NCI-H524 (cell line): ENCODE measurements at places on chromosomes 1 and 21.

GRCh38 chr1:206672844-206673758 is 11.6 kb upstream of the MAPKAPK2 start:
- no peak for DNase-seq

DNA sequence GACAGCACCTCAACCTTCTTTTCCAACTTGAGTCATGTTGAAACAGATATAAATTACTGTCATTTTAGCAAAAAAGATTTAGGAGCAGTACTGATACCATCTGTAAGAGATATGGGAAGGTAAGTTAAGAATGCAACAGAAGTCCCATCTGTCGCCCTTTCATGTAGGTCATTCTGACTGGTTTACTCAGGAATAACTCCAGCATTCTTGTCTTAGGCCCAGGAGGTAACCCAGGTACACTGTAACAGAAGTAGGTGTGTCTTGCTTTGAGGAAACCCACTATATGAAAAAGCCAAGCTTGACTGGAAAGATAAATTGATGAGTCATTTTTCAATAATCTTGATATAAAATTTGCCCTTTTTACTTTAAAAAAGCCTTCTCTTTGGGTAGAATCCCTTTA is 35.4 kb downstream of the PGM1 start:
- no peak for DNase-seq

DNA sequence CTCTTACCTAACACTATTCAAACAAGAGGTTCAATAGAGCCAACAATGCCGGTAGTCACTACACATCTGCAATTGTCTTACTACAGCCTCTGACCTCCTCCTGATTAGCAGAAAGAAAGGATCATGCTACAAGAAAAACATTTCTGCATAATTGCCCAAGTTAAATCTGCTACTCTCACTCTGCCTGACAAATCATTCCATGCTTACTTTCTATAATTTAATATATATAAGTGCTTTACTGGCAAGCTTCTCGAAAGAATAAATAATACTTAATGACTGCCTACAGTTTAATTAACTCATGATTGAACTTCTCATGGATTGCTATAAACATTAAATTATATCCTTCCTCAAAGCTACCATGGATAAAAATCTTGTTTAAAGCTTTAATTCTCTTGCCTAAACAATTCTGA is 156.0 kb downstream of the SLC45A1 start:
- no peak for DNase-seq

DNA sequence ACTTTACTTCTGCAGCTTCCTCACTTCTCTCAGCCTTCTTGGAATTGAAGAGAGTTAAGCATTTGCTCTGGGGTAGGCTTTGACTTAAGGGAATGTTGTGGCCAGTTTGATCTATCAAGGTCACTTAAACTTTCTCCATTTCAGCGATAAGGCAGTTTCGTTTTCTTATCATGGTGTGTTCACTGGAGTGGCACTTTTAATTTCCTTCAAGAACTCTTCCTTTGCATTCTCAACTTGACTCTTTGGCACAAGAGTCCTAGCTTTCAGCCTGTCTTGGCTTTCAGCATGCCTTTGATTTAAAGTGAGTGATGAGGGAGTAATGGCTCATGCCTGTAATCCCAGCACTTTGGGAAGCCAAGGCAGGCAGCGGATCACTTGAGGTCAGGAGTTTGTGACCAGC is 38.7 kb downstream of the HS2ST1 start:
- no peak for DNase-seq

- no peak for DNase-seq
These were observed 586.4 kb upstream of the ZRANB2 start for GRCh38 chr1:71667216-71667615.

- DNase-seq: no peak
These were observed 22.8 kb downstream of the CDC7 start for GRCh38 chr1:91523482-91523881.

- DNase-seq: peak; percentile 33
These were observed 22.9 kb upstream of the DISP3 start for GRCh38 chr1:11455967-11456570.

GRCh38 chr1:84795966-84796600 is 96.9 kb downstream of the LPAR3 start:
- no peak for DNase-seq

GRCh38 chr1:206905295-206906164 is 8.3 kb downstream of the IL24 start:
- no peak for DNase-seq

DNA sequence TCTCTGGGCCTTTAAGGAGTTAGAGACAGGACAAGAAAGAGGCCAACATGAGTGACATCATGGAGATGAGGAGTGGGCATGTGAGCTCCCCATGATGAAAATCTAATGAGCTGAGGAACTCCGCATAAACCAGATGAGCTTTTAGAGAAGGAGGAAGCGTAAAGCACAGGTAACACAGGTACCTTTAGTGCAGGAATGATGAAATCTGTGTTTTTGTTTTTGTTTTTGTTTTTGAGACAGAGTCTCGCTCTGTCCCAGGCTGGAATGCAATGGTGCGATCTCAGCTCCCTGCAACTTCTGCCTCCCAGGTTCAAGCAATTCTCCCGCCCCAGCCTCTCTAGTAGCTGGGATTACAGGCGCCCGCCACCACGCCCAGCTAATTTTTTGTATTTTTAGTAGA is 12.7 kb upstream of the FAM89A start:
- DNase-seq: no peak

DNA sequence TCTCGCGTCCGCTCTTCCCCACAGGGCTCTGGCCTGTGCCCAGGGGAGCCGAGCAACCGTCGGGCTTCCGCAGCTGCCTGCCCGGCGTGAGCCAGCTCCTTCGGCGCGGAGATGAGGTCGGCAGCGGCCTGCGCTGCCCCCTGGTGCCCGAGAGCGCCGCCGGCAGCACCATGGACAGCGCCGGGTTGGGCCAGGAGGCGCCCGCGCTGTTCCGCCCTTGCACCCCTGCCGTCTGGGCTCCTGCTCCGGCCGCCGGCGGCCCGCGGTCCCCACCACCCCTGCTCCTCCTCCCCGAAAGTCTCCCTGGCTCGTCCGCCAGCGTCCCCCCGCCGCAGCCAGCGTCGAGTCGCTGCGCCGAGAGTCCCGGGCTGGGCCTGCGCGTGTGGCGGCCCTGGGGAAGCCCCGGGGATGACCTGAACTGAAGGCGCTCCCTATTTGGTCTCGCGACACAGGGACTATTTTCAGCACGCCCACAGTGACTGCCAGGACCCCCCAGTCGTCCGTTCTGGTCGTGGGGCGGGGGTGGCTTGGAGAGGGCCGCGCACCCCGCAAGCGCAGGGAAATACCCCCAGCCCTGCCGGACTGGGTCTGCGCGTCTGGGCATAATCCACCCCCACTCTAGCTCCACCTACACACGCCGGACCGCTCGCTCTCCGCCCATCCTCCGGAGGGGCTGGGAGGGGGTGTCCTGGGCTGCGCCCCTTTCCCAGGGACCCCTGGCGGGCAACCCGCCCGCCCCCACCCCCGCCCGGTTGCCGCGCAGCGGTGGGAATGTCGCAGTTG is 1.3 kb downstream of the HES3 start:
- peak; percentile 74 for DNase-seq

- no peak for DNase-seq
These were observed 89.9 kb upstream of the JAK1 start for GRCh38 chr1:65056234-65056633.

DNA sequence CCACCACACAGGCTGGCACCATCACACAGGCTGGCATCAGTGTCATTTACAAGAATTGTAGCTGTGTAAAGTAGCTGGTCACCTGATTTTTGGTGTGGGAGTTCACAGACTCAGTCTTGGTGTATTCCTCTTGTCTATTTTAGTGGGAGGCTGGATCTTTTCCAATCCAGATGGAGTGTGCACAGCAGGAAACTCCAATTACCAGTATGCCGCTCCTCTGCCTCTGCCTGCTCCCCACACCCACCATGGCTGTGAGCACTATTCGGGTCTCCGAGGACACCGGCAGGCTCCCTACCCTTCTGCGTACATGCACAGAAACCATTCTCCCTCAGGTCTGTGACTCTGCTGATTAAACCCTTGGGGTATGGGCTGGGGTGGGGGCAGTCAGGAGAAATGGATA is 24.2 kb downstream of the TBX19 start:
- peak; percentile 46 for DNase-seq

- DNase-seq: no peak
These were observed 46.7 kb downstream of the GALNT2 start for GRCh38 chr1:230113593-230114236.

- peak; percentile 52 for DNase-seq
These were observed 22.6 kb downstream of the MIS18A start for GRCh38 chr21:32256251-32256650.
